Activated CD4-positive, alpha-beta T cell treated with anti-CD3 and anti-CD28 coated beads for 36 hours (primary cell): ENCODE measurements at places on chromosomes 3 and 15.

DNA sequence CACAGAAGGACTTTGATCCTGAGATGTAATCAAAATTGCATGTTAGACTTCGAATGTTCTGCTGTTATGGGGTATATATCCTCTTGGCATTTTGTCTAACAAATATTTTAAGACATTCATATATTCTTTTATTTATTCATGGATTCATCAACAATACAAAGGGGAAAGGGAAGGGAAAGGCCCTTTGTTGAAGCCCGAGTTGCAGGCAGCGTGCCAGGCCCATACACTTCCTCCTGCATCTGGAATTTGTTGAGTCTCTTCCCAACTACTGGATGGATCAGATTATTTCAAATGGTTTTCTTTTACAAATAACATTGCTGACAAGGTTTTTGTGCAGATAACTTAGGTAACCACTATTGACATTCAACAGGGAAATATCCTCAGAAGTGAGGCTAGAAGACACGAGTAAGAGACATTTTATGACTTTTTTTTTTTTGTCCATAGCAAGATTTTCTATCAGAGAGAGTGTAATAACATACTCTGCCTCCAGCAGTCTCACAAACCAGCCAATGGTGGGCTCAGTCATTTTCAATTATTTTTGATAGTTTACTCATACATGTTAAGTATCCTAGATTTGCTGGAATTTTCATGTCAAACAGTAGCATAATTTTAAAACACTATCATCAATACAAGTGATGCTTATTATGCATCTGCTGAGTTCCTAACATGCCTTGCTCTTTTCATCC lies 94.3 kb downstream of the RPL39L start:
- DNase-seq: no peak

DNA sequence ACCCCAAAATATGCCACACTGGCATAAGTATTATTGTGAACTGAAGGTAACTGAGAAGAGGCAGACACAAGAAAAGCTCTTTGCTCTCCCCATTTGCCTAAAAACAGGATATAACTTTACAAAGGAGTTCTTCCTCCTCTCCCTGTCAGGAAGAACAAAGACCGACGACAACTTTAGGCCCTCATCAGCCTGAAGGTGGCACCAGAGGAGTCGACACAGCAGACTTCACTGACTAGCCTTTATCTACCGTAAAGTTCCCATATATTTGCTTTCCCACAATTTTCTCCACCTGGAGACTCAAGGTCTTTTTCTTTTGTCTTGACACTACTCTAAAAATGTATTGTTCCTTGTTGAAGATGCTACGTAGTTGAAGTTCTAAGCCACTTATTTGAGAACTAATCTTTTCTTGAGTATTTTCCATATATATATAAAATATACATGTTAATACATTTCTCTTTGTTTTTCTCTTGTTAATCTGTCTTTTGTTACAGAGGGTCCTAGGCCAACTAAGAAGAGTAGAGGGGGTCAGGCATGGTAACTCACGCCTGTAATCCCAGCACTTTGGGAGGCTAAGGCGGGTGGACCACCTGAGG lies 16.2 kb upstream of the XIRP1 start:
- peak; percentile 61 for DNase-seq

- no peak for DNase-seq
Observed at GRCh38 chr3:16313886-16314645, 49.1 kb downstream of the OXNAD1 start.

- DNase-seq: no peak
Observed at GRCh38 chr3:165875644-165876043, 38.4 kb upstream of the BCHE start.

- DNase-seq: peak; percentile 83
Observed at GRCh38 chr3:179037351-179037750, 34.3 kb downstream of the ZMAT3 start.
